Stimulated activated CD8-positive, alpha-beta memory T cell treated with anti-CD3 and anti-CD28 coated beads, Interleukin-2, amount 100 ng/mL, for 48 hours (primary cell): ENCODE measurements at places on chromosomes 2 and 18.
A peak's percentile ranks its signal among the peaks of the same experiment; 100 is the strongest.

GRCh38 chr18:67517444-67517765, 885 bp upstream of the DSEL start:
- no peak for DNase-seq

- peak; percentile 36 for DNase-seq
Measured at GRCh38 chr2:96470636-96471035, 34.5 kb downstream of the NEURL3 start.

- no peak for DNase-seq
Measured at GRCh38 chr18:54608028-54608642, 17.1 kb downstream of the DYNAP start.

DNA sequence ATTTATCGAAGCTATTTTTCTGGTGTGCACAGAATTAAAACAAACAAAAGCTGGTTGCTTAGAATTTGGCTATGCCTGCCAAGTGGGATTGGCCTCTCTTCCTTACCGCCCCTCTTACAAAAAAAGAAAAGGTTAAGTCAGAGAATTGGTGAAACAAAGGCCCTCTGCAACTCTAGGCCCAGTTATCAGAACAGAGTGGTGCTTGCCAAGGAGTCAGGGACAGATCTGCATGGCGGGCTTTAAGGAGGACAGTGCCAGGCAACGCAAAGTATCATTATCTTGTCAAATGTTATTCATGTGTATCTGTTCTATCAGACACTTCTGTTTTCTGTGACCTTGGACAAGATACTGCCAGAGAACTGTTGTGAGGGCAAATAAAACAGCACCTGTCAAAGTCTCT, 78.3 kb downstream of the TGIF1 start:
- no peak for DNase-seq

GRCh38 chr2:227500301-227500630, 28.3 kb downstream of the AGFG1 start:
- no peak for DNase-seq

- DNase-seq: no peak
Measured at GRCh38 chr2:45466053-45466452, 145.0 kb downstream of the SRBD1 start.

- DNase-seq: no peak
Measured at GRCh38 chr2:149871091-149871885, 283.7 kb upstream of the MMADHC start.

GRCh38 chr2:214077727-214078126, 333.1 kb upstream of the VWC2L start:
- DNase-seq: no peak

DNA sequence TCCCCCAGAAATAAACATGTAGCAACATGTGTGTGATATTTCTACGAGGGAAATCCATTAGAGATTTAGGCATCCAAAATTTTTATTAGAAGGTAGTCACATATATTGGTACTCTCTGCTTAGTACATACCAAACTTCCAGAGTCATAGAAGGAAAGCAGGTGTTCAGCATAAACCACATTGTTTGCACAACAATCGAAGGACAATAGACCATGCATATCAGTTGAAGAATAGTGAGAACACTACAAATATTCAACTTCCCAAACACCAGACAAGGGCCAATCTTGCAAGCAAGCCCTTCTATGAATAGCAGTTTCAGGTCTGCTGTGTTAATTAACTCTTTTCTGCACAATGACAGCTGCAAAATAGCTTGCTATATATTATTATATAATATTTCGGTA, 702.2 kb downstream of the ERBB4 start:
- no peak for DNase-seq

GRCh38 chr2:48330430-48330829, 199.5 kb upstream of the STON1 start:
- no peak for DNase-seq
